ENCODE measurements at places on chromosomes 12 and 14.
A peak's percentile ranks its signal among the peaks of the same experiment; 100 is the strongest.

- no peak overlapping the region for H3K27ac ChIP-seq
- DNase-seq = no peak
- peaks cover 7% of the 10 kb centered on the region for H3K36me3 ChIP-seq
Measured at GRCh38 chr12:92128612-92129011, 17.0 kb downstream of the BTG1 start.

GRCh38 chr14:90665321-90666000, 150.8 kb downstream of the TTC7B start:
- no peak overlapping the region for H3K27ac ChIP-seq
- no peaks in the 10 kb centered on the region for H3K27me3 ChIP-seq
- DNase-seq = no peak
- H3K36me3 ChIP-seq = no peaks in the 10 kb centered on the region
- no peak overlapping the region for H3K4me3 ChIP-seq
- no peaks in the 10 kb centered on the region for H3K4me1 ChIP-seq

GRCh38 chr12:64252681-64253080, 30.6 kb upstream of the KICS2 start:
- H3K4me1 ChIP-seq = no peaks in the 10 kb centered on the region
- no peaks in the 10 kb centered on the region for H3K27me3 ChIP-seq
- H3K4me3 ChIP-seq = no peak overlapping the region
- H3K27ac ChIP-seq = no peak overlapping the region

DNA sequence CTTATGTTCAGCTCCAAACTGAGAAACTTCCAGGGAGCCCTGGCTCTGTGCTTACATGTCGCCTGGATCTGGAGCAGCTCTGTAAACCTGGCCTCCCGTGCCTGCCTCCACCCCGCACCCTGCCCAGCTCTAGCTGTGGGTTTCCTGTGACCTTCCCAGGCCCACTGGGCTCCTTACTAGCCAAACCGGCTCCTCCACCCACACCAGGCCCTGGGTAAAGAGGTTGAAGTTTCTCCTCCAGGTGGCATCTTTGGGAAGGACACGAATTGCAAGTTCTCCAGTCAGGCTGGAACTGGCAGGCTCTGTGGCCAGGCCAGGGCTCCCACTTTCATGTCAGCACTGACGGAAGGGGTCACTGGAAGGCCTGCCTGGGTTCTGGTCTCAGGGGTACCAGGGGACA, 60.9 kb upstream of the ZFP36L1 start:
- DNase-seq = no peak
- no peak overlapping the region for H3K27ac ChIP-seq
- H3K27me3 ChIP-seq = no peaks in the 10 kb centered on the region
- H3K36me3 ChIP-seq = no peaks in the 10 kb centered on the region
- no peaks in the 10 kb centered on the region for H3K4me1 ChIP-seq
- H3K4me3 ChIP-seq = no peak overlapping the region

GRCh38 chr12:55733021-55733555, 4.3 kb upstream of the CD63 start:
- H3K27me3 ChIP-seq = peaks cover 7% of the 10 kb centered on the region
- H3K4me1 ChIP-seq = peaks cover 13% of the 10 kb centered on the region
- H3K27ac ChIP-seq = no peak overlapping the region
- H3K36me3 ChIP-seq = no peaks in the 10 kb centered on the region

GRCh38 chr12:12882288-12882687, 9.1 kb upstream of the GPRC5A start:
- DNase-seq = no peak
- no peaks in the 10 kb centered on the region for H3K36me3 ChIP-seq
- no peaks in the 10 kb centered on the region for H3K4me1 ChIP-seq
- no peak overlapping the region for H3K27ac ChIP-seq

- peaks cover 9% of the 10 kb centered on the region for H3K4me1 ChIP-seq
- peaks cover 36% of the 10 kb centered on the region for H3K27me3 ChIP-seq
- H3K36me3 ChIP-seq = no peaks in the 10 kb centered on the region
- DNase-seq = no peak
Measured at GRCh38 chr14:102933618-102934231, 11.3 kb downstream of the AMN start.

DNA sequence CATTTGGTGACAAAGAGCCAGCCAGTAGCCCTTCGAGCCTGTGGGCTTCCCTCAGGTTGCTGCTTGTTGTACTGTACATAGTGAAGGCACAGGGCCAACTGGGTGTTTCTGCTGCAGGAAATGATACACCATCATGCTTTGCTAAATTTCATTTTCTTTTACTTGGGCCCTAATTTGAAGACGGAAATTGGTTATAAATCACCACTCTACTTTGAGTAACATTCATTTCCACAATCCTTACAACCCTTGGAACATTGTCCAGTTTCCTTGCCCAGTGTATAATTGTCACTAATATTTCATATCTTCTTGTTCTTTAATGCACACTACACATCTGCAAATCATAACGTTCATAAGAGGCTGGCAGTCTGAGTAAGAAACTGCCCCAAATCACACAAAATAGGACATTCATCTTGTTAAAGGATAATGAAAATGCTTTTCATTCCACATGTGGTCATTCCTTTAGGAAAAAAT, 30.2 kb downstream of the MSRB3 start:
- no peak for DNase-seq
- H3K27me3 ChIP-seq = no peaks in the 10 kb centered on the region
- H3K4me3 ChIP-seq = no peak overlapping the region
- no peak overlapping the region for H3K27ac ChIP-seq
- no peaks in the 10 kb centered on the region for H3K36me3 ChIP-seq

DNA sequence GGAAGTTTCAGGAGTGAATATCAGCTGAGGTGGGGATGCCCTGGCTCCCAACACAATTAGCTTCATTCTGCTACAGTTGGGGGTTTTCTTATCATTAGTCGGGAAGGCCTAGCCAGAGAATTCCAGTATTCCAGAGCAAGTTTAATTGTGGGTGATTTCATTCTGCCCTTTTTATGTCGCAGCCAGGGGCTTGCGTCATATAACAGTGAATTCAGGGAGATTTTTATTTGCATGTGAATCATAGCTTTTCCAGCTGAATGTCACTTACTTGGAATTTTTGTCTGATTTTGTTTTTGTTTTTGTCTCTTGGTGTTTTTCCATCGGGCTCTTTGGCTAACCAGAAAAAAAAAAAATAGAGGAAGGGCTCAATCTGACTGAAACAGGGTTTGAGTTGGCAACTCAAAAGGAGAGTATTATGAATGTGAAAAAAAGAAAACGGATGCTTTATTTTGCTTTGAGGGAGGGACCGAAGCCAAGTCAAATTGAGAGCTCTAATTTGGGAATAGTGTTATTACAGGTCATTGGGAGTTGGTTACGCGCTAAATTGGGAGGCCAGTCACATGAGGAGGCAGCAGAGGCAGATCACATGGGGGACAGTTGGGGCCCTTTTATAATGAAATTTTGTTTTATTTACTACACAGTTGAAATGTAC, 119.4 kb downstream of the SAMD4A start:
- H3K36me3 ChIP-seq = no peaks in the 10 kb centered on the region
- no peaks in the 10 kb centered on the region for H3K4me1 ChIP-seq
- H3K27me3 ChIP-seq = no peaks in the 10 kb centered on the region
- no peak for DNase-seq
- H3K4me3 ChIP-seq = no peak overlapping the region

DNA sequence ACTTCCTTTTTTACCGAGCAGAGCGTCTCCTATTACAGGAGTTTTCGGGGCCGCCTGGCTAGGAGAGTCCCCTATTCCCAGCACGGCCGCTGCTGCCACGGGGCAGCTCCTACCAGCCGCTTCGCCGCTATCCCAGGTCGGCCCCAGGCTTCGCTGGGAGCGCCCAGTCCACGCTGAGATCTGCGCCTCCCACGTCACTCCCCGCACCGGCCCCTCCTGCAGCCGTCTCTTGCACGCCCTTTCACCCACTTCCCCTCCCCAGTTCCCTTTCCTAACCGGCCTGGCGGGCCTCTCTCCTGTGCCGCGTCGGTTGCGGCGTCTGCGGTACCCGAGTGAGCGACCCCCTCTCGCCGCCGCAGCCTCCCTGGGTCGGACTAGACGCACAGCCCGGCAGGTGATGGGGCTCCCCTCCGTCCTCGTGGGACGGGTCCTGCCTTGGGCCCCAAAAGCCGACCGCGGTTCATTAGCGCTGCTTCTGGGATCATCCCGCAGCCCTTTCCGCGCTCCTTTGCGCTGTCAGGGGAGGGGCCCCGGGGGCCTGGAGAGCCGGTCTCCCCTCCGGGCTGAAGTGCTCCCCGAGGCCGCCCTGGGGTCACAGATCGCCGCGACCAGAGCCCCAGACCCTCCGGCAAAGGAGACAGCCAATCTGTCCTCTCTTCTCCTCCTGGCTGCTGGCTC, 1318.4 kb downstream of the TMEM121 start:
- peak; percentile 62 for DNase-seq
- peak overlapping the region; percentile 98 for H3K27ac ChIP-seq
- no peaks in the 10 kb centered on the region for H3K36me3 ChIP-seq
- peak overlapping the region; percentile 74 for H3K4me3 ChIP-seq
- peaks cover 19% of the 10 kb centered on the region for H3K4me1 ChIP-seq

GRCh38 chr14:24255438-24255837, 7.5 kb downstream of the TGM1 start:
- H3K27ac ChIP-seq = no peak overlapping the region
- H3K27me3 ChIP-seq = no peaks in the 10 kb centered on the region
- H3K36me3 ChIP-seq = no peaks in the 10 kb centered on the region
- H3K4me3 ChIP-seq = no peak overlapping the region
- no peak for DNase-seq

DNA sequence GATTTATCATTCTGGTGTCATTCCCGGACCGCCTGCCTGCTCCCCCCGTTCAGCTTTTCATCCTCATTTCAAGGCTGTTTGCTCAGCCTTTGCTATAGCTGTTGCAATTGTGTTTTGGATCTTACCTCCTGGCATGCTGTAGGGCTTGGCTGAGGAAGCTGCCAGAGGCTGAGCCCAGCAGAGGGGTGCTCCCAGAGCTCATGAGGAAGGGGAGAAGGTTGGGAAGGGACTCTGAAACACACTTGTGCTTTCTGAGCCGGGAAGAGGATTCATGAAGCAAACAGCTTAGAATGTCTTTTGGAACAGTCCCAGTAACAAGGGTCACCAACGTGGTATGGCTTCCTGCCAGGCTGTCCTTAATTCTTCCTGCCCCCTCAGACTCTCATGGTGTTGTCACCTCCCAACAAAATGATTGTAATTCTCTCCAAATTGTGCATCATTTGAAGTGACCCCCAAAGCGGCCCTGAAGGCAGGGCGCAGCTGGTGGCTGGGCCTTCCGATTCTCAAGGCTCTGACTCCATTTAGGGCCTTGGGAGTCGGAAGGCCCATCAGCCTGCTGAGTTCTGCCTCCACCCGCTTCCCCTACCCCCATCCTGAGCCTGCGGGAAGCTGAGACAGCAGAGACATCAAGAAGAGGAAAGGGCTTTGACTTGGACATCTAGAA, 111.9 kb upstream of the ARHGAP5 start:
- H3K4me1 ChIP-seq = peaks cover 4% of the 10 kb centered on the region
- no peaks in the 10 kb centered on the region for H3K27me3 ChIP-seq
- H3K36me3 ChIP-seq = no peaks in the 10 kb centered on the region
- no peak overlapping the region for H3K27ac ChIP-seq
- no peak for DNase-seq

- no peak overlapping the region for H3K4me3 ChIP-seq
- H3K27ac ChIP-seq = no peak overlapping the region
- no peaks in the 10 kb centered on the region for H3K27me3 ChIP-seq
- no peaks in the 10 kb centered on the region for H3K36me3 ChIP-seq
- no peaks in the 10 kb centered on the region for H3K4me1 ChIP-seq
- DNase-seq = no peak
Measured at GRCh38 chr14:102229071-102229738, 75.8 kb downstream of the MOK start.

DNA sequence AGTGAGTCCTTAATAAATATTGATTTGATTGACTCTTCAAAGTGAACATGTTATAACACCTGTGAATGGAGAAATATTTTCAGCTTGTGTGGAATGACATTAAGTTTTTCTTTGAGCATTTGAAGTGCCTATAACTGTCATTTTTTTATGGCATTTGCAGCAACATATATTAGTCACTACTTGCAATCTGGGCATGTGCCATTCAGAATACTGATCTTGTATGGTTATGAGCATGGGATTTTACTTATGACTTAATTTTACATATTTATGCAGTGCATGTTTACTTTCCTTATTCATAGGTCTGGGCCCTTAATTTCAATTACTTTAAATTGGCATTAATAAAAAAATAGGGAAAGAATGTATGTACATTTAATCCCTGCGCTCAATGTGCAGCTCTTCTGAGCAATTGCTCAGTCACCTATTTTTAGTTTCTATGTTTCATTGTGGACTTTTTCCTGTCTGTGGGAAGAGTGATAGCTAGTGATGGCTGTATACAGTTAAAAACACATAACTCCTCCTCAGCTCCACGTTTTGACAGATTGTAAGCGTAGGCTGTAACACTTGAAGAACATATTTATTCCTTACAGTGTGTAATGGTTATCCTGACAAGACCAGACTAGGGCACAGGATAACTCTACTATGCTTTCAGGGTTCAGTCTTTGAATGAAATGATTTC, 339.6 kb downstream of the SNAPC1 start:
- H3K27me3 ChIP-seq = no peaks in the 10 kb centered on the region
- no peaks in the 10 kb centered on the region for H3K4me1 ChIP-seq
- no peak for DNase-seq
- no peak overlapping the region for H3K27ac ChIP-seq
- H3K36me3 ChIP-seq = no peaks in the 10 kb centered on the region

- H3K27ac ChIP-seq = no peak overlapping the region
- H3K27me3 ChIP-seq = no peaks in the 10 kb centered on the region
- H3K36me3 ChIP-seq = no peaks in the 10 kb centered on the region
Measured at GRCh38 chr12:14313379-14314138, 51.9 kb upstream of the ATF7IP start.

- H3K27ac ChIP-seq = no peak overlapping the region
- no peak for DNase-seq
- H3K36me3 ChIP-seq = peaks cover 64% of the 10 kb centered on the region
Measured at GRCh38 chr14:23091294-23092225, 3.4 kb downstream of the ACIN1 start.

DNA sequence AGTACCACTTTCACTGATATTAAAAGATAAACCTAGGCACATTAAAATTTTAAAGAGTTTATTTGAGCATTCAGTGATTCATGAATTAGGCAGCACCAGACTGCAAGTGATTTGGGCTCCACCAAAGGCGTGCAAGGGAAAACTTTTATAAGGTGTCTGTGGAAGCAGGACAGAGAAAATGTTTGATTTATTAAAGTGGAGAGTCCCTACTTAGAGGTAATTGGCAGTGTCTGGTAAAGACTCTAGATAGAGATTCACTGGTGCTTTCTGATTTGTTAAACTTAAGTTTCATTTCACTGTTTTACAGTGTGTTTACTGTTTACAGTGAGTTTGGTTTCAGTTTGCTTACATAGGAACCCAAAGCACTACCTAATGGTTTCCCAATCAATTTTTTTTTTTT, 72.8 kb downstream of the ANKS1B start:
- DNase-seq = no peak
- no peak overlapping the region for H3K27ac ChIP-seq
- H3K4me1 ChIP-seq = no peaks in the 10 kb centered on the region
- no peaks in the 10 kb centered on the region for H3K36me3 ChIP-seq

DNA sequence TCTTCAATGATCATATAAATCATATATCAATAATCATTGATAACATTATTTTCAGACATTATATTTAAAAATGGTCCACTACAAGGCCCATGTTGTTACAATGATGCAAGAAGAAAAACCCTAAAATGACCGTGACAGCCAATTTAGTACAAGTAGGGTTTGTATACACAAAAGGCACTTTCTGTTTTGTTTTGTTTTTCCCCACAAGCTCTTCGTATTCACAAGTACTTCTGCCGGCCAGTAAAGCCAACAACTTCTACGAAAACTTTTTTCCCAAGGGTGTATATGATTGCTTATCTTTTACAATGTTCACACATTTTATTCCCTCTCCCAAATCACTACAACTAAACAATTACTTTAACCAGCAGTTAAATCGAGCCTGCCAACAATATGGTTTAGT, 9.6 kb downstream of the PTPRB start:
- no peak overlapping the region for H3K27ac ChIP-seq
- H3K27me3 ChIP-seq = no peaks in the 10 kb centered on the region
- H3K4me3 ChIP-seq = no peak overlapping the region
- H3K36me3 ChIP-seq = no peaks in the 10 kb centered on the region
- H3K4me1 ChIP-seq = no peaks in the 10 kb centered on the region
- DNase-seq = no peak
